ENCODE measurements at places on chromosomes 13 and 19.

DNA sequence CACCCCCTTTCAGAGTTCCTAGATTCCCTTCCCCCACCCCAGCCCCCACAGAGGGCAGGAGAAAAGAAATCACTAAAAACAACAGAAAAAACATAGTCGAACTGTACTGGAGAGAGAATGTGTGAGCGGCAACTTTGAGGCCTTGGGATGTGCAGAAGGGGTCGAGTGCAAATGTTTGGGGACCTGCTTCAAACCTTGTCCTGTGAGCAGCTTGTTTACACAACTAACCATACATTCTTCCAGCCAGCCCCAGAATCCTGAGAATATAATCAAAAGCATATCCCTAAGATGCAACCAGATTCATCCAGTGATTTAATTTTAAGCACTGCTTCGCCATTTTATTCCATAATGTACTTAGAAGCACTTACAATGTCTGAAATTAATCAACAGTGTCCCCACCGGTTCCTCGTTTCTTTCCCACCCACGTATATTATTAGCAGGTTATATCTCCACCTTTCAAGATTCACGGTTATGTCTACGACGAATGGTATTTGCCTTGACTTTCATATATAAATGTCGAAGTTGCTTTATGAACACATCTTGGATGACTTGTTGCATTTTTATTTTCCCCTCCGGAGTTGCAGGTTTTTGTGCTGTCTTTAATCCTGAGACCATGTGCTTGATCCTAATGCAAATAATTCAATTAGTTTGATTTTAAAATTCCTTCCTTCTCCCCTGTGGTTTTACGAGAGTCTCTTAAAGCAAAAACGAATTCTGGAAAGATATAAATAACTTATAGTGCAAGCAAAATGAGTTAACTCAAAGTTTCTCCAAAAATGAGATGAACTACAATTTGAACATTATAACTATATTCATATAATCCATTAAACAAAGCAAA lies 107.6 kb downstream of the ZIC5 start:
- no peak for DNase-seq

DNA sequence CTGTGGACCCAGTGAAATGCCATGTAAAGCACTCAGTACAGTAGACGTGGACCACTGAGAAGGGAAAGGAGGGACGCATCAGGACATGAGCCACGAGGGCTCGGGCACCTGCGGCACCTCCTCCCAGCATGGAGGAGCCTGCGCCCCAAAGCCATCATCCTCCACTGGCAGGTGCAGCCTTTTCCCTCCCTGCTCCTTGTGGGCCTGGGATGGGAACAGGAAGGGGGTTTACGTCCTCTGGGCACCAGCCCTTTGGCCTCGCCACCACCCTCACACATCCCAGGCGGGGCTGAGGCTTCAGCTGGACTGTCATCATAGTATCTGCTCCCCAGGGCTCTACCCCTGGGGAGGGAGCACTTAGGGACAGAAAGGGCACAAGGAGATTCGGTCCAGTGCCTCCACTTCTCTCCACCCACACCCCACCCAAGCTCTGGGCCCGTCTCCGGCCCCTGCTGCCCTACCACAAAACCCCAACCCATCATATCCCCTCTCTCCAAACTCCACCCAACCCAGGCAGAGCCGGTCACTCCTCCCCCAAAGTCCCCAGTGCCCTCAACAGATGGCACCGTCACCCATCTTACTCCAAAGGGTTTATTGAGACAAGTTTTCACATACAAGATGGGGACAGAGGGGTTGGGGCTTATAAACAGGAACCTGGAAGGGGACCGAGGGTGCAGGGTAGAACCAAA lies 2.2 kb upstream of the PRKD2 start:
- DNase-seq: no peak

GRCh38 chr19:40139533-40140287 lies 49.0 kb upstream of the ZNF780A start:
- DNase-seq: peak; percentile 8

DNA sequence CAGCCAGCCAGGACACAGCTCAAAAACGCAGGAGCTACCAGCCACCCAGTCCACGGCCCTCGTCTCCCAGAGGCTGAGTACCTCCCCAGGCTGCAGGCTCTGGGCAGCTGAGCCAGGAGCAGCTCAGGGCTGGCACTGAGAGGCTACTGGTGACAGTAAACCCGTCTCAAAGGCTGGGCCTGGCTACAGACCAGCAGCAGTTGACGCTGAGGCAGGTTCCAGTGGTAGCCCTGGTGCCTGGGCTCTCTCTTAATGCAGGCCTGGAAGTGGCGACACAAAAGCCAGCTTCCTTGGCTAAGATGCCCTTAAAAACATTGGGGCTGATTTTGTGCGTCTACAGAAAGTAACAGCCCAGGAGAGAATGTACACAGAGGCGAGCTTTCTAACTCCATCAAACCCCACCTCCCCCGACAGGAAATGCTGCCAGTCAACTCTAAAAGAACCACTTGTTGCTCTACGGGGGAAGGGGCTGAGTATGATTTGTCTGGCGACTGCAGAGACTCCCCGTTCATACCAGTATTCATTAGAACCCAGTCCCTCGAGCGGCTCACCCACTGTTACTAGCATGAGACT lies 126.3 kb downstream of the STK24 start:
- no peak for DNase-seq

GRCh38 chr19:57363688-57364181 lies 384 bp downstream of the TRAPPC2B start:
- DNase-seq: no peak

- DNase-seq: no peak
Observed at GRCh38 chr13:30710442-30710841, 24.9 kb upstream of the ALOX5AP start.

GRCh38 chr13:50826035-50826434 lies 17.5 kb downstream of the DLEU7 start:
- DNase-seq: no peak

DNA sequence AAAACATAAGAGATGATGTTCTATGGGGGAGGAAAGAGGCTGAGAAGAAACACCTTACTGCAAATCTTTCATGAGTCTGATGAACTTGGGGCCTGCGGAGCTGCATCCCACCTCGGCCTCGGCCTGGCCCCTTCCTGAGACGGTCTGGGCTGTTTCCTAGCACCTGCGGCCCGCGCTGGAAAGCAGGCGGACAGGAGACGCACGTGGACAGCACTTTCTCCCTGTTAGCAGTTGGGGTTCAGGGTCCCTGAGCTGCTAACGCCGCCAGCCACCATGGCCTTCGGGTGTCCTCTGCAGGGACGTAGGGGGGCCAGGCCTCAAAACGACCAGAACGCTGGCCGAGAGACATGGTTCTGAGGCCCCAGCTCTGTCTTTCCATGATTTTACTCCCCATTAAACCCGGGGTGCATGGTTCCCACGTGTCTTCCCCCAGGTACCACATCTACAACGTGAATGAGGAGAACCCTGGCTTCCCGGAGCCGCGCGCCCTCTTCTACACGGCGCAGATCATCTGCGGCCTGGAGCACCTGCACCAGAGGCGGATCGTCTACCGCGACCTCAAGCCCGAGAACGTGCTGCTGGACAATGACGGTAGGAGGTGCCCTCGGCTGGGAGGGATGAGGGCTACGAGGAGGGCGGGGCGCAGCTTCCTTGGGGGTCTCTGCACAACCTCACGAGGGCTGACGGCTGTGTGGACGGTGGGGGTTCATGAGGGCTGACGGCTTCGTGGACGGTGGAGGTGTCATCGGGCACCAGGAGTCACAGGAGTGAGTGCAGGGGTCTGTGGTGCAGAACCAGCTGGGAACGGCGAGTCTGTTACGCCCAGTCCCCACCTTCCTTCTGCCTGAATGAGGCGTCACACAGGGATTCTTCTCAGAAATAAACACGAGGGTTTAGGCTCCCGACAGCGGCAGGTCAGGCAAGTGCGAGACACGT lies 4.3 kb downstream of the GRK1 start:
- DNase-seq: no peak

- no peak for DNase-seq
Observed at GRCh38 chr19:9912551-9913236, 23.6 kb downstream of the OLFM2 start.

GRCh38 chr19:27962264-27962663 lies 1250.7 kb downstream of the UQCRFS1 start:
- DNase-seq: no peak

- DNase-seq: peak; percentile 14
Observed at GRCh38 chr13:97043302-97043701, 49.0 kb upstream of the OXGR1 start.

GRCh38 chr13:98272549-98272948 lies 95.5 kb upstream of the RNF113B start:
- no peak for DNase-seq

DNA sequence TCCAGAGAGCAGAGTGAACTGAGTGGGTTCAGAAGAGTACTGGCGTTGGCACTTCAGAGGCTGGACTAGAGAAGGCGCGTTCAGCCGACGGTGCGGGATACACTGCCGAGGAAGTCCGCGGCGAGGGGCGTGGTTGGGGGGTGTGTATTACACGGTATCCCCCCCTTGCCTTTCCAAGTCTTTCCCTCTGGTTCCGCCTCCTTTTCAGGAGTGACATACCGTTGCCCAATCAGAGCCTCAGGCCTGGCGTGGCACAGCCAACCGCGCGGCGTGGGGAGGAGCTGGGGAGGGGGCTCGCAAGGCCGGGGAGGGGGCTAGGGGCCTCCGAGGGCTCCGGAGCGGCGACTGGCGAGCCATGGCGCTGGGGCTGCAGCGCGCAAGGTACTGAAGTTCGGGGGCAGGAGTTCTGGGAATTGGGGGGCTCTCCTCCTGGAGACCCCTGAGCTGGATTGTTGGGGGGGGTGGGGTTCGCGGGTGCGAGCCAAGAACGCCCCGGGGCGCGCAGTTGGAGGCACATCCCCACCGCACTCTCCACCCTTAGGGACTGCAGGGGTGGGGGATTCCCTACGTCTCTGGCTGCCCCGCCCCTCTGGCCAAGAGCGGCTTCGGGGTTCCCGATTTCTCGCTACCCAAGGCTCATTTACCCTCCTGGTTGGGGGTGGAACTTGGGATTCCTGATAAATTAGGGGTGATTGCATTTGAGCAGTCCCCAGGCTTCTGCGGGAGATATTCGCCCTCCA lies at the start of gene HIF3A:
Gene HIF3A, plus strand, starts transcription at position 321 of the 740 bp plus-strand sequence. Its CDS starts 35 bp downstream, at position 356.
- DNase-seq: no peak

GRCh38 chr13:83622422-83622784 lies 259.9 kb downstream of the SLITRK1 start:
- no peak for DNase-seq

GRCh38 chr13:84439108-84439507 lies 556.8 kb upstream of the SLITRK1 start:
- peak; percentile 38 for DNase-seq

Measured in AG09309 (cell line).